ENCODE measurements at places on chromosomes 1 and 21.

DNA sequence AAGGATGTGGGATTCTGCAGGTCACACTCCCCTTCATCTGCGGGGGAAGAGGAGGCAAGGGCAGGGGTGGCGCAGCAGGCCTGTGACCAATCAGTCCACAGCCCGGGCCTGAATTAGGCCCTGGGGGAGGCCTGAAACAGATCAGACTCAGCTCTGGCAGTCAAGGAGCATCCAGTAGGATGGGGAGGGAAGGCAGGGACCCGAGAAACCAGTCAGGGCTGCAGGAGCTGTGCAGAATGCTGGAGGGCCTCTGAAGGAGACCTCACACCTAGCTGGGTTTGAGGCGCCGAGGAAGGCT is 12.7 kb downstream of the TNNT2 start:
- no peak for DNase-seq

GRCh38 chr1:215160351-215160750 is 77.8 kb downstream of the KCNK2 start:
- DNase-seq, result no peak

- DNase-seq, result no peak
Measured at GRCh38 chr1:54971317-54971791, 9.1 kb upstream of the TMEM61 start.

- DNase-seq, result no peak
Measured at GRCh38 chr1:51433269-51433971, 85.6 kb downstream of the EPS15 start.

DNA sequence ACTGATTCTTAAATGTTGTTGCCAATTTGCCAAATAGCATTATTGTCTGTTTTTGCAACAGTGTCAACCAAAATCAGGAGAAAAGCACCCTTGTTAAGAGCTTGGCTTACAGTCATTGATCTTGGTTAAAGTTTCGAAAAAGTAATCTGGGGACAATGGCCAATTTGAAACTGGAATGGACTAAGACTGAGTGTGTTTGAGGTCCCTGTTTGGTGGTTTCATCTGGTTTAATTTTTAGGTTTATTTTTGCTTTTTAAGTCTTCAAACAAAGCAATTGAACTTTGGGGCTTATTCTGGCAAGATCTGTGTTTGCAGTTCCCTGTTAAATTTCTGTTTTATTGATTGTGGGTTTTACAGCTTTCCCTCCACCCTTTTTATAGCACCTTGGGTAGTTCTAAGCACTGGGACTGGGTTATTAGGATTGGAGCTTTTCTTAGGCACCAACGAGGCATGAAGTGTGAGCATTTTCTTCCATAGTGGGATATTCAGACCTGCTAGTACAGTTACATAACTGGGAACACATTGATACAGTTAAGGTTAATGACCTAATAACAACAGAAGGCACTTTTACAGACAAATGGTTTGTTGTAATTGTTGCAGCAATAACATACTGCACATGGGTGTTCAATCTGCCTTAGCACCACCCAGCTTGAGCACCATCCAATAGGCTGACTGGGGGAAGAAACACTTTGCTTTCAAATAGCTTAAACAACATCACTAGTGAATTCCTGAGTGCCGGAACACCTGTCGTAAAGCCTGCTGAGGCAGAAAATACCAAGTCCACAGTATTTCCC is 40.6 kb upstream of the MAP10 start:
- no peak for DNase-seq

DNA sequence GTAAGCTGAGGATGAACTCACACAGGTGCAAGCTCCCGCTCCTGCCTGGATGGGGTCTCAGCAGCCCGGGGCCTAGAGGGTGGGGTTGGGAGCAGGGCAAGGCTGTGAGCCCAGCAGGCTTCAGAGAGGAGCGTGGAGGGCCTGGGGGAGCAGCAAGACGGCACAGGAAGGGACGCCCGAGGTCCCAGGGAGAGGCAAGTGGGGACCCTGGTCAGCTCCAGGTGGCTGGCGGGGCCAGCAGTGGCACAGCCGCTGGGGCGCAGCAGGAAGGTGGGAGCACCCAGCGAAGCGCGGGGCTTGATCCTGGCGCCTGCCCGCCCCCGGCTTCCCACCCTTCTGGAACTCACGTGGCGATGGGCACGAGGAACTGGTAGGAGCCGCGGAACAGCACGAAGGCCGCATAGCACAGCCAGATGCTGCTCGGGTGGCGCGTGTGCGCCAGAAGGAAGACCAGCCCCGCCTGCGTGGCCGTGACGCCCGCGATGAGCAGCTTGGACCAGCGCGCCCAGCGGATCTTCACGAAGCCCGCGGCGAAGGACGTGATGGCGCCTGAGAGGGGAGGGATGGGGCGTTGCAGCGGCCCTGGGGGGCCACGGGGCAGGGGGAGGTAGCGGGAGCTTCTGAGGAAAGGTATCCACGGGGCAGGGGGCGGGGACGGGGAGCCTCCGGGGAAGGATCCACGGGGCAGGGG is 11.7 kb downstream of the SLC19A1 start:
- DNase-seq, result no peak

- no peak for DNase-seq
Measured at GRCh38 chr1:6475381-6476133, 9.6 kb upstream of the TNFRSF25 start.

DNA sequence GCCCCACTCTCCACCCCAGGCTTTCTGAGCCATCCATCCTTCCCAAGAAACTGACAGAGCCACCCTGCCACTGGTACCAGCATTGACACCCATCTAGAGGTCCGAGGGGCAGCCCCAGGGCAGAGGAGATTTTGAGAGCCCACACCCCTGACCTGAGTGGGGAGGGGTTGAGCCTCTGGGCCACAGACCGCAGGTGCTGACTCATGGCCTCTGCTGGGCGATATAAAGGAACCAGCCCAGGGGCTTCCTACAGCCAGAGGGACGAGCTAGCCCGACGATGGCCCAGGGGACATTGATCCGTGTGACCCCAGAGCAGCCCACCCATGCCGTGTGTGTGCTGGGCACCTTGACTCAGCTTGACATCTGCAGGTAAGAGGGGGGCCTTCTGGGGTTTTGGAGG is at the start of gene PADI4:
Gene PADI4, plus strand, starts transcription at position 252 of the 400 bp plus-strand sequence. Its CDS starts 26 bp downstream, at position 278.
- no peak for DNase-seq

DNA sequence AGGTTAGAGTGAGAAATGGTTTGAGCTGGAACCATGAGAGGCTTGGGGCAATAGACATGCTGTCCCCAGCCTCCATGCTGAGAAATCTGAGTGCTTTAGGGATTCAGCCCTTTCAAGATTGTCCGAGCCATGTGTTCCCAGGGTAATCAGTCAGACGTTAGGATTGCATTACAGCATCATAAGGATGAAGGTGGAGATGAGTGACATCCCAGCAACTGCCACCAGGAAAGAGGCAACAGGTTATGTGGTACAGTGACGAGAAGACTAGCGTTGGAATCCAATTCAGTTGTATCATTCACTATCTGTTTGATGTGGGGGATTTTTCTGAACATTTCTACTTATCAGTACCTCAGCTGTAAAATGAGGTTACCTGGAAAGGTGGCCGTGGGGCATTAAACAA is 1.7 kb downstream of the CAMK1G start:
- no peak for DNase-seq
